ENCODE measurements at places on chromosomes 7 and 10. TPM values are rescaled to one million over a fixed set of nuclear protein-coding genes. Genes with fewer than 3 reads are reported as not detected.

NANOS1 gene
- total RNA-seq: 1.5 TPM

BET1 gene
- total RNA-seq: 17.2 TPM

GRCh38 chr10:110431659-110432058 is 66.0 kb upstream of the DUSP5 start:
- DNase-seq: no peak

DNA sequence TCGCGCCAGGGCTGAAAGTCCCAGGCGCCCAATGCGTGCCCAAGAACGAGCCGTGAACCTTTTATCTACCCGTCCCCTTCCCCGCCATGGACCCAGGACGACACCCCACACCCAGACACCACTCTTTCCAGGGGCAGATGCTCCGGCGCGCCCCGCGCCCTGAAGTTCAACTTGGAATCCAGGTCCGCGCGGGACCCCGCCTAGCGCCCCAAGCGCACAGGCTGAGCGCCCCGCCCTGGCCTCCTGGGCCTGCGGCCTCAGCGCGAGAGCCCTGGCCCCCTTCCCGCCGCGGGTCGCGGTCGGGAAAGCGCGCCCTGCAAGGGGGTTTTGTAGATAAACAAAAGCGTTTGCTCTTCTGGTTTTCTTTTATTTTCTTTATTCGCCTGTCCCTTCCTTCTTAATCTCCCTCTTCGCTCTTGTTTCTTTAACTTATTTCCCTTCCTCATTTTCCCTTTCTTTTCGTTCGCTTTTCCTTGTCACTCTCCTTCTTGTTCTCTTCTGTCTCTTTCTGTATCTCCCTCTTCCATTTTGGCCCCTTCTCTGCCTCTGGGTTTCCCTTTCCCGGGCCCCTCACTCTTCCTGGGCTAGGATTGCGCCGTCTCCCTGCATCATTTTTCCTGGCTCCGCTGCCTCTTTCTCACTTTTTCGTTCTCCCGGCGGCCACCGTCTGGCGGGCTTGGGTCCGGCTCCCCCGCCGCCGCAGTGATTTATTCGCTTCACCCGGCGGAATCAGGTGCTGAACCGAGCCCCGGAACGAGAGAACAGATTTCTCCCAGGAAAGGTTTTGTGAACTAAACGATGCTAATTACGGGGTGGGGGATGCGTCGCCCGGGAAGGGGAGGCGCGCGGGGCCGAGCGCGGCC is 15.3 kb upstream of the PAX2 start:
- no peak for DNase-seq

GRCh38 chr10:63200431-63200830 is 67.3 kb downstream of the NRBF2 start:
- DNase-seq: no peak

GIMAP5 gene
- total RNA-seq: 0.57 TPM

DNA sequence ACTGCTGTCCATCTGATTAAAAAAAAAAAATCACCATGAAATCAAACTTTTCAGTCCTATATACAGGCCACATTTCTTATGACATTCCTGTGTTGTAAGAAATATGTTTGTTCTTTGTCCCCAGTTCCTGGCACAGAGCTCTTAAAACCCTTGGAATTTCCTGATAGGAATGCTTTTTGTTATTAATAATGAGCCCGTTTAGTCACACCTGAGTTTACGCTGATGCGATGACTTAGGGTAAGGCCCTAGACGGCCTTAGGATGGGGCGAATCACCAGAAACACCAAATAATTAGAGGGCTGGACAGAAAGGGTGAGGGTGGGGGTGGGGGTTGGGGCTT is 17.5 kb downstream of the TSPAN15 start:
- no peak for DNase-seq

- no peak for DNase-seq
Observed at GRCh38 chr10:30829901-30830300, 200.3 kb upstream of the LYZL2 start.

CYP3A5 gene
- 1.5 TPM for total RNA-seq

GRCh38 chr10:119129721-119130120 is 25.8 kb downstream of the DENND10 start:
- no peak for DNase-seq

DNA sequence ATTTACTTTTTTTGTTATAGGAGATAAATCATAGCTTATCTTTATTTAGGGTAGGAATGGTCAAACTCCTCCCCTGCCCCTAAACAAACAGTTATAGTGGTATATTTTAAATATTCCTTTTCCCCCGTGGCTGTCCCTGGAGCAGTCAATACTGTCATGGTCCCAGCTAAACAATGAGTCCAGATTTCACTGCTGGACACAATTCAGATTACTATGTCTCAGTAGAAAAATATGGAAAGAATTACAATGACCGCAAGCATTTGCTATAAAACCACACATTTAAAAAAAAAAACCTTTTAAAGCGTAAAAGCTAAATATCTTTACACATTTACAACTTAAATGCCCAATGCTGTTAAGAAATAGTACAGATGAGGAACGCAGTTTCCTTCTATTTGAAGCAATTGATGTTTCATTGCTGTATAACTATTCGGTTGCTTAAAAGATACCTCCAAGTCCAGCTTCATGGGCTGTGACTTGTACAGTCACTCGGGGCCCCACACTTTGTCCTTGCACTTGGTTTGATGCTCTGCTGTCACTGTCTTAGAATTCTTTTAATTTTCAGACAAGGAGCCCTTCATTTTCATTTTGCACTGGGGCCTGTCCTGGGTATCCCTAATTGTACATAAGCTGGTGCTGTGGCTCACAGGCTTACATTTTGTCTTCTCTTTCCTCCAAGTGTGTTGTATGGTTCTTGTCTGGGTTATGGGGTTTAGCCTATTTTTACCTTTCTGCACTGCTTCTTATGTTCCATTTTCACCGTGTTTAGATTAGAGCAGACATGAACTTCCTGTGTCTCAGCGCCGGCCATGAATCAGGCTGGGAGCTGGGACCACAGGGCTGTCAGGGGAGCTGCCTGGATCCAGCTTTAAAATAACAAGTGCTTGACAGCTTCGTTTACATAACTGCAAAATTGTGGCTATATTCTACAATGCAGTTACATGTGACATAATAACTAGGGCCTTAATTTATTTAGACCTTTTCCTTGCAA is 530.2 kb upstream of the FZD8 start:
- no peak for DNase-seq

DNA sequence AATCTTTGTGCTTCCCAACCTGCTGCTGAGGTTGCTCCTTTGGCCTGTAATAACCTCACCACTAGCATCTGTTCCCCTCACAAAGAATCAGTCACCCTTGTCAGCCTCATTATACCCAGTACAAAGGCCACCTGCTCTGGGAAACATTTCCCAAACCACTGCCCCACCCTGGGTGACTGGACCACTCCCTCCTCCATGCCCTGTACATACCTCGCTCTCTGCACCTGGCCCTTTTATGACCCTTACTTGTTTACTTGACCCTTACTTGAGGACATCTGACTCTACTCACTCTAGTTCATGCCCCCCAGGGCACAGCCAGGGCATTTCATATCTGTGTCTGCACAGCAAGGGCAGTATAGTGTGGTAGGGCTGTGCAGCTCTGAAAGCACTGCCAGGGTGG is 21.4 kb upstream of the AOC1 start:
- no peak for DNase-seq

DNA sequence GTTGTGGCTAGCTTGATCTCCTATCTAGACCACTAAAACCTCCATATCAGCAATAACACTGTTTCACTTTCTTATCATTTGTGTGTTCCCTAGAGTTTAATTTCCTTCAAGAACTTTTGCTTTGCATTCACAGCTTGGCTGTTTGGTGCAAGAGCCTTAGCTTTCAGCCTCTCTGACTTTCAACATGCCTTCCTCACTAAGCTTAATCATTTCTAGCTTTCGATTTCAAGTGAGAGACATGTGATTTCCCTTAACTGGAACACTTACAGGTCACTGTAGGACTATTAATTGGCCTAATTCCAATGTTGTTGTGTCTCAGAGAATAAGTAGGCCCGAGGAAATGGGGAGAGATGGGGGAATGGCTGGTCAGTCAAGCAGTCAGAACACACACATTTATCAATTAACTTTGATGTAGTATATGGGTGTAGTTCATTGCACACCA is 10.6 kb upstream of the BPGM start:
- no peak for DNase-seq

FEZF1 gene
- total RNA-seq: 0.37 TPM

ARL3 gene
- 13.3 TPM for total RNA-seq

COL13A1 gene
- total RNA-seq: 5.9 TPM

- DNase-seq: no peak
Observed at GRCh38 chr7:99557196-99557607, 1.2 kb upstream of the ZNF655 start.

GJD4 gene
- not detected for total RNA-seq

GRCh38 chr7:129332254-129333035 is 101.8 kb upstream of the STRIP2 start:
- no peak for DNase-seq

NUPR2 gene
- not detected for total RNA-seq

PIP gene
- total RNA-seq: not detected

- DNase-seq: no peak
Observed at GRCh38 chr10:8444630-8445029, 390.1 kb downstream of the GATA3 start.

GRCh38 chr7:27119412-27119911 is 11.1 kb downstream of the HOXA4 start:
- no peak for DNase-seq

- no peak for DNase-seq
Observed at GRCh38 chr10:119320981-119321380, 113.6 kb downstream of the GRK5 start.

DNA sequence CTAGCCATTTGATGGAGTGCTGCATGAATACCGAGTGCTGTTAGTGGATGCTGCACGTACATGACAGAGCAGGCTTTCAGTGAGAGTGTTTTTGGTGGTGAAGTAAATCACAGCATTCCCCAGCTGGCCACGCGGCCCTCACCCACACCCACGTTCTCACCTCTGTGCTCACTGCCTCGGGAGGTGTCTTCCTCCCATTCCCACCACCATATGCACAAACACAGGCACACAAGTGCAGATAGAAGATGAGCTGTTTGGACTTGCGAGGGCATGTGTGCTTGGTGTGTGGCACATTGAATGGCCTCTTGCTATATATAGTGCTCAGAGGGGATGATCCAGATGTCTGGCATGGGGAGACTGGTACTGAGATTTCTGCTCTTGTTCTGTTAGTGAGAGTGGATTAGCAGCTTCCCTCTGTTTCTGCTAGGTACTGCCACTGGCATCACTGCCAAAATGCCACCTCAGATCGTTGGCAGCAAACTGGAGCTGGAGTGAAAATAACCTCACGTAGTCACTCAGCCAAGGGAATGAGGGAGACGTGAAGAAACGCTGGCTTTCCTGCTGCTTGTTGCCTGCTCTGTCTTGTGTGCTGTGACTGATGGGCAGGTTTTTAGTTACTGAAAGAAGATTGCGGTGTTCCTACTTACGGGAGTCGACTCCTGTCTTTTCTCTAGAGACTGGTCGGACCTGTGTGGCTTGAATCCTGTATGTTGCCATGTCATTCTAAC is 19.1 kb downstream of the DNAJB6 start:
- no peak for DNase-seq

NOC3L gene
- total RNA-seq: 45.5 TPM

GRCh38 chr7:112630565-112630964 is 149.8 kb downstream of the LSMEM1 start:
- no peak for DNase-seq

GRCh38 chr7:67976490-67976889 is 979.9 kb downstream of the TYW1 start:
- no peak for DNase-seq

- no peak for DNase-seq
Observed at GRCh38 chr10:33477291-33478088, 143.0 kb upstream of the NRP1 start.

CACNB2 gene
- 0.71 TPM for total RNA-seq

GRCh38 chr10:28155726-28156125 is 147.1 kb downstream of the MPP7 start:
- no peak for DNase-seq

GRCh38 chr10:36888925-36889573 is 236.3 kb upstream of the ANKRD30A start:
- peak; percentile 8 for DNase-seq

HOXA11 gene
- total RNA-seq: 6.8 TPM

ERVW-1 gene
- not detected for total RNA-seq

VKORC1L1 gene
- 30.9 TPM for total RNA-seq

GRCh38 chr10:133461027-133461426 is 7.3 kb downstream of the SCART1 start:
- no peak for DNase-seq

MLXIPL gene
- 79.4 TPM for total RNA-seq

SPDYE16 gene
- total RNA-seq: not detected

ATP6V1F gene
- total RNA-seq: 149 TPM

DNA sequence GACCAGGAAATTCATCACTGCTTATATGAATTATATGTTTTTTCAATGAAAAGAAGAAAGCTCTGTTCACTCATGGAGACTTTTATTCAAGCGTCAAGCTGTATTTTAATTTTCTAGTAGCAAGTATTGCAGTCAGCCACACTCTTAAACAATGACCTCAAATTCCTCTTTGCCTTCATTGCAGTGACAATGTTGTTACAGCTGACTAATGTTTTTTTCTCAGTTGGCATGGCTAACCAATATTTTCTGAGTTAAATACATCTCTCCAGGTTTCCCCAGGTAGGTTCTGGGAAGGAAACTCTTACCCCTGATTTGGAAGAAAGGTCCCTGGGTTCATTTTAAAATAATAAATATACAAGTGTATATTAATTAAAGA is 241.5 kb downstream of the WDR11 start:
- DNase-seq: no peak

DNA sequence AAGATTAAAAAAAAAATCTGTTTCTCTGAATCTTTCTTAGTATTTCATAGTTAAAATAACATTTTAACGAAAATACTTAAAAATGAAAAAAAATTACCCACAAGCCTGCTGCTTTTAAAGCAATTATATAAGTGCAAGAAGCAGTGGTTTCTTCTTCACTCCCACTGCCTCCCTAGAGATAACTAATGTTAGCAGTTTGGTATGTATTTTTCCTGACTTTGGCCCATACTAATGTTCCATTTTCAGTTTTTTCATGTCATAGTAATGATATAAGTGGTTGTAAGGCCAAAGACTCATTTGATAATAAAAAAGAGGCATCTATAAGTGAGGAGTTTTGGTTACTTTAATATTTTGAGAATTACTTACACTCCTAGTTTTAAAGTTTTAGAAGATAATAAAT is 24.3 kb upstream of the LAMB1 start:
- no peak for DNase-seq

GRCh38 chr7:140609646-140610045 is 31.0 kb downstream of the DENND2A start:
- no peak for DNase-seq

- DNase-seq: no peak
Observed at GRCh38 chr7:35816514-35816913, 15.7 kb downstream of the SEPTIN7 start.

GRCh38 chr7:45685619-45686240 is 111.6 kb downstream of the ADCY1 start:
- DNase-seq: no peak

SRRM3 gene
- total RNA-seq: 12.7 TPM

- no peak for DNase-seq
Observed at GRCh38 chr10:50561816-50562215, 61.9 kb downstream of the SGMS1 start.
